ENCODE measurements at places on chromosomes 3 and 15.

DNA sequence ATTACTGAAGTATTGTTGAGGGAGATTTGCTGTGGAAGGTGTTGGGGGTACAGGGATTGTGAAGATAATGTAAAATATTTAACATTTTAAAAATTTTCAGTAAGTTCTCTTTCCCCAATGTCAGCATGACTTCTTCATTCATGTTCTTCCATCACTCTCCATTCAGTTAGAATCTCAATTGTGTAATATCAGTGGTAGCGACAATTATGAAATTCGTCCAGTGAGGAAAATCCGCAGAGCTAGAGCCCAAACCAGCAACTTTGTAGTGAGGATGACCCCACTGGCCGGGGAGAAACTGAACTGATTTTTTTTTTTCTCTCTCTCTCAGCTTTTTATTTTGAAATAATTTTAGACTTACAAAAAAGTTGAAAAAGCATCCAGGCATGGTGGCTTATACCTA, 171.7 kb downstream of the PGPEP1L start:
- DNase-seq = no peak

DNA sequence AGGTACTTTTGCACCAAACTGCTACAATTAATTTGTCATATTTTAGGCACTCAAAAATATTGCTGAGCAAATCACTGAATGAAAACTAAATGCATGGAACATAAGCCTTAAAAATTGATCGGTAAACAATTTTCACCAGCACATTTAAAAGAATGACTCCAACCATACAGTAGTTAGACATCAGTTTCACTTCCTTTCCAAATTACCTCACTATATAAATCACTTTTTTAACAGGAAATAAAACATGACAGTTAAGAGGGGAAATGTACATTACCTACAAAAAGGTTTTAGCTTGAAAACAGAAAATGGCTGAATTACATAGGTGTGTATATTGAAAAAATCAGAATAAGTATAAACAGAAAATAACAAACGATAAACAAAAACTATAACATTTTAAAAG, 108.4 kb downstream of the SERPINI1 start:
- DNase-seq = no peak

DNA sequence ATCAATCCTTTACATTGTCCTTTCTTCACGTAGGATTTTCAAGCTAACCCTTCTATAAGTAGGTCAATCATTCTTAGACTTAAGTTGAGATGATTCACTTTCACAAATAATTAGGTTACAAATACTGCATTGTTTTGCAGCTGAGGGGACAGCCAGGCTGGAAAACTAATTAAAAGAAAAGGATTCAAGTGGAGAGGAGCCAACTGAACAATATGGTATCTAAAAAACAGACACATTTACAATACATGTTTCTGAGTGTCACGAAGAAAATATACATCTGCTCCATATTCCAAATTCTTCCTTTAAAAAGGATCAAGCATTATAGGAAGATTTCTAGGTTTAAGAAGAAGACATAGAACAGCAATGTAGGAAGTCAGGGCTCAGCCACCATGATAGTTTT, 70.2 kb downstream of the PEAK1 start:
- no peak for DNase-seq

DNA sequence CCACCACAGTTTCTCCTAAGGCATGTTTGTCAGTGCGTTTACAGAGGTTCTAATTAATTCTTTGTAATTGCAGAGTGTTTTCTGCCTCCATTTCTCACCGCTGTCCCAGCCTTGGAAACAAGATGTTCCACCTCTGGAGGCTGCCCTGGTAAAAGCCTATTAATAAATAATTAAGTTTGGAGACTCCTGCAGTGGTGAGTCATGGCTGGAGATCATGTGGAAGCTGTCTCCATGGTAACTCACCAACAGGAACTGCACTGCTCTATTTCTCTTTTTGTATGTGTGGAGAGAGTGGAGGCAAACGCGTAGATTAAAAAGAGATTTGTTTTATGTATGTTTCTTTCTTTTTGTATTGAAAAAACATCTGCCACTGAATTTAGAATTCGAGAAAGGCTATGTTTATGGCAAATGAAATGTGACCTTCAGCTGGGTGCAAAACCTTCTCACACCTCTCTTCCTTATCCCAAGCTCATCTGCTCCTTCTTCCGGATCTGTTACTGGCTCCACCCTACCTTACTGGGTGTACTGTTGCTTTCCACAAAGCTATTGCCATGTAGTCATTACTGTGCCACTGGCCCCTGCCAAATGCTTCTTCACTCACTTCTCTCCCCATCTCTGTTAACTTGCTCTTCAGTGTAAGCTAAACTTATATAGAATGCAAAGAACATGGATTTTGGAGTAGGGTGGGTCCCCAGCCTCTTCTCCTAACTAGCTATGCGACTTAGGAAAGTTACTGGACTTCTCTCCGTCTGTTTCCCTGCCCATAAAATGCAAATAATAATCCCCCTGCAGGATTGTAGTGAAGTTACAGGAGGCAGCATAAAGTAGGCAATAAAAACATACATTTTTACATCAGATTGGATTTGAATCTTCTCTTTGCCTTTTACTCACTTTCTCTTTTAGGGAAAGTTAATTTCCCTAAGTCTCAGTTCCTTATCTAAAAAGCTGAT, 778.5 kb downstream of the NTRK3 start:
- no peak for DNase-seq

DNA sequence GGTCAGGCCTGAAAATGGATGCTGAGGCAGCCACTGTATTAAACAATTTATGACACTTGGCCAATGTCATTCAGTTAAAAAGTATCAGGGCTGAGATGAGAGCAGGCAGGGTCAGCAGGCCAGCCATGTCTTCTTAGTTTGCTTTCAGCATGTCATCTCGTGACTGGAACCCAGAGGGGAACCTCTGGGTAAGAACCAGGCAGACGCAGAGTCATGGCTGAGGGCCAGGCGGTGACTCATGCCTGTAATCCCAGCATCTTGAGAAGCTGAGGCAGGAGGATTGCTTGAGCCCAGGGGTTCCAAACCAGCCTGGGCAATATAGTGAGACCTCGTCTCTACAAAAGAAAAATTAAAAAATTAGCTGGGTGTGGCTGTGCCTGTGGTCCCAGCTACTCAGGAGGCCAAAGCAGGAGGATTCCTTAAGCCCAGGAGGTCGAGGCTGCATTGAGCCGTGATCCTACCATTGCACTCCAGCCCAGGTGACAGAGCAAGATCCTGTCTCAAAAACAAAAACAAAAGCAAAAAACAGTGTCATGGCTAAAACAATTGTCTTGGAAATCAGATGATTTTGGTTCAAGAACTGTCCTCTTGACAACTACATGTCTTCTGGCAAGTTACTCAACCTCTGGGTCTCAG, 11.7 kb downstream of the BCL2L10 start:
- no peak for DNase-seq

- no peak for DNase-seq
Observed at GRCh38 chr15:76501726-76502125, 165.2 kb downstream of the ISL2 start.

- no peak for DNase-seq
Observed at GRCh38 chr15:101023501-101024072, 104.4 kb downstream of the LRRK1 start.

DNA sequence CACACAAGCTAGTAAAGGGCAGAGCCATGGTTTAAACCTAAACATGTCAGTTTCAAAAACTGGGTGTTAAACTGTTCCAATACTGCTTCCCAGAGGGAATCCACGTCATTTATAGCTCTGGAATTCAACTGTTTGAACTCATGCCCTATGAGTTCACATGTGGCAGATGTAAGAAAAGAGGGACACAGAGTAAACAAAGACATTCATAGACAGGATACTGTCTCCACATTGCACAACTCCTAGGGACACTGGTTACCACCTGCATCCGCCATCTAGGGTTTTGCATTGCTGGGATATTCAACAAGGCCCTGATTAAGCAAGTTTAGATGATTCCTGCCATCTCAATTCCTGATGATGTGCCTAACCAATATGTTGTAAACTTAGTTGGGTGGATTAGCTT, 134.1 kb upstream of the COL8A1 start:
- no peak for DNase-seq

- no peak for DNase-seq
Observed at GRCh38 chr15:77739591-77740378, 107.1 kb upstream of the LINGO1 start.

All from CD4-positive, alpha-beta T cell treated with Interleukin-21 for 1 hour (primary cell).